ENCODE measurements at places on chromosomes 2 and 18.

DNA sequence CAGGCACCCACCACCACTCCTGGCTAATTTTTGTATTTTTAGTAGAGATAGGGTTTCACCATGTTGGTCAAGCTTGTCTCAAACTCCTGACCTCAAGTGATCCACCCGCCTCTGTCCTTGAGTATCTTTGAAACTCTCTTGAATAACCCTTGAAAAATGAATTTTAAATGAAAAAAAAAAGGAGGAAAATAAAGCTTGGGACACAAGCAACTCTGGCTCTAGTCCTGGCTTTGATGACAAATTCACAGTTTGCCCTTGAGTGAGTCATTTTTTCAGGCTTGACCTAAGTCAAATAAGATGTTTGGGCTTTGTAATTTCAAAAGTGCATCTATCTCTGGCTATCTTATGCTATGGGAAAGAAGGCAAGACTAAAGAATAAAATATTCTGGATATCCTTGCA is 79.0 kb upstream of the TRIB2 start:
- DNase-seq: no peak

DNA sequence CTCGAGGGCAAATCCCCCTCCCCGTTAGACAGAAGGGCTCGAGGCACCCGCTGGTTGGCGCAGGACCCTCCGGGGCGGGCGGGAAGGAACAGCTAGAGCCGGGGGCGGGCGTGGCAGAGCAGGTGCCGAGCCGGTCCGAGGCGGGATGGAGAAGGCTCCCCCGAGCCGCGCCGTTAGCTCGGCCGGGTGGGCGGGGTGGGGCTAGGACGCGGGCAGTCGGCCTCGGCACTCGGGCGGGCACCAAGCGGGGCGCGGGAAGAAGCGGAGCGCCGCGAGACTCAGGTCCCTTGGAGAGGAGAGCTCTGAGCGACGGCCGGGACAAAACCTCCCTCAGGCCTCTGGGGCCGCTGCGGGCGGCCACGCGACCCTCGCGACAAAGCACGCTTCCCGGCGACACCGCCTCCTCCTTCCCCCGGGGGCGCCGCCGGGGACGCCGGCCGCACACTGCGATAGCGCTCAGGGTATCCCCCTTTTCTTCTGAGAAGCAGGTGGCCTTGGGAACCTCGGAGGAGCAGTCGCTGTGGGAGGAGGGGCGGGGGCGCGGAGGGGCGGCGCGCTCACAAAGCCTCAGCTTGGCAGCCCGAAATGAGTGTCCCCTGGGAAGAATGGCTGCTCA is 721 bp downstream of the FHOD3 start:
- DNase-seq: no peak

DNA sequence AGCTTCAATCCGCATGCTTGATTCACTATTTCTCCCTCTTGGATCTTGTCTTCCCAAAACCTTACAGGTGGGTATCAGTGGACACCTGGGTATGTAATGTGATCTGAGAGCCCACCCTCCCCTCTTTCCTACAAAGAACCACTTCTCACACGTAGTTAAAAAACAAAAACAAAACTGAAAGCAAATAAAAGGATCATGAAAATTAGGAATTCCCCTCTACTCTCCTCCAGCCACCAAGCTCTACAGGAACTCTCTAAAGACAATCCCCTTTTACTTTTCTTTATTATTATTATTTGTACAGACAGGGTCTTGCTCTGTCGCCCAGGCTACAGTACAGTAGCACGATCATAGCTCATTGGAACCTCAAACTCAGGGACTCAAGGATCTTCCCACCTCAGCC is 40.8 kb upstream of the MYO1B start:
- no peak for DNase-seq

- no peak for DNase-seq
Observed at GRCh38 chr2:33363325-33364298, 112.8 kb upstream of the RASGRP3 start.

GRCh38 chr2:71667256-71668182 is 214.2 kb downstream of the DYSF start:
- no peak for DNase-seq

DNA sequence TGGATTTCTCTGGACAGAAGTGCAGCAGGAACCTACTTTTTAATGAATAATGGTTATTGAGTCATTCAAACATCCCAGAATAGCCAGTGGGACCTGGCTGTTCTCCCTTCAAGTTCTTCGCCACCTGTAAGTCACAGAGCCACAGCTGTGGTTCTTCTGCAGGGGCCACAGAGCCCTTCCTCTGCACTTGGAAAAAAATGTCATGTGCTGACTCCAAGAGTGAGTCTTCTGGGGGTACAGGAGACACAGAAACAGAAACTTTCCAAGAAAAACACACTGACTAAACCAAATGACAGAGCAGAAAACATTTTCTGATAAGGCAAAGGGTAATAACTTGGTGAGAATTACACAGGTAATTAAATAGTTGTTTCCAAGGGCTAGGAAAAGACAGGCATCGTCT is 68.7 kb upstream of the FN1 start:
- DNase-seq: no peak

DNA sequence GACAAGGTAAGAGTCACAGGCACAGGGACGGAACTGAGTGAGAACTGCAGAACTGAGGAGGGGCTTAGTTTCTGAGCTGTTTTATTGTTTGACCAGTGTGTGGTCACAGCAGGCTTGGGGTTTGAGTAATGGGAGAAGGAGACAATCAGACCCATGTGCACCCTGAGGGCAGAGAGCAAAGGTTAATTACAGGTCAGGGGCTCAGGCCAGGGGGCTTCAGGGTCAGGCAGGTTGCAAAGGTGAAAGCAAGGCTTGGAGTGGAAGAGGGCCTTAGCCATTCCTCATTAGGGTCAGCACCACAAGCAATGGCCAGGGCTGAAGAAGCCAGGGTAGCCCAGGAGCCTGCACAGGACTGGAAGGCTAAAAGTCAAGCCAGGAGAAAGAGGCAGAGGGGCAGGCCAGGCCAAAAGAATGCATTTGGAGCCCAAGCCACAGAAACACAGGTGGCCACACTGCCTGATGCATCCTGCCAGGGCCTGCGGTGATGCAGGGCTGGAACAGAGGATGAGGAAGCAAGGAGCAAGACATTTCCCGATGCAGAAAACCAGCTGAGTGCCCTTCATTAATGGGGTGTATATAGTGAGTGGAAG is 209.8 kb upstream of the GYPC start:
- no peak for DNase-seq

- DNase-seq: no peak
Observed at GRCh38 chr2:172860336-172860707, 124.7 kb downstream of the RAPGEF4 start.

Measured in T1000 (cell line).